ENCODE measurements at places on chromosomes 6 and 20.

- H3K4me3 ChIP-seq, result no peak overlapping the region
- no peaks in the 10 kb centered on the region for H3K27me3 ChIP-seq
- no peak overlapping the region for H3K27ac ChIP-seq
Measured at GRCh38 chr6:158174024-158174423, 5.9 kb downstream of the GTF2H5 start.

GRCh38 chr6:143193571-143194094 is 132.9 kb downstream of the AIG1 start:
- H3K27ac ChIP-seq, result no peak overlapping the region
- no peaks in the 10 kb centered on the region for H3K36me3 ChIP-seq
- no peak for DNase-seq

DNA sequence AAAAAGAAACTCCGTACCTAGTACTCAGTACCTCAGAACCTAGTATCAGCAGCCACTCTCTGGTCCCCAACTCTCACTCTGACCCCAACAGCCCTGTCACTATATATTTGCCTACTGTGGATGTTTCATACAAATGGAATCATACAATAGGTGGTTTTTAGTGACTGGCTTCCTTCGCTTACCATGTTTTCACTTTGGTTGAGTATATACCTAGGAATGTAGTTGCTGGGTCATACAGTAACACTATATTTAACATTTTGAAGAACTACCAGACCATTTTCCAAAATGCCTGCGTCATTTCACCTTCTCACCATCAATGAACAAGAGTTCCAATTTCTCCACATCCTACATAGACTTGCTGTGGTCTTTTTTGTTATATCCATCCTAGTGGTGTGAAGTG is 283.2 kb downstream of the GMDS start:
- no peak overlapping the region for H3K4me3 ChIP-seq
- H3K27me3 ChIP-seq, result no peaks in the 10 kb centered on the region
- H3K4me1 ChIP-seq, result no peaks in the 10 kb centered on the region
- H3K27ac ChIP-seq, result no peak overlapping the region

- no peak for DNase-seq
- H3K27me3 ChIP-seq, result no peaks in the 10 kb centered on the region
- H3K4me3 ChIP-seq, result no peak overlapping the region
- peaks cover 61% of the 10 kb centered on the region for H3K4me1 ChIP-seq
- H3K36me3 ChIP-seq, result peaks cover 45% of the 10 kb centered on the region
Measured at GRCh38 chr20:31709939-31710338, 12.7 kb downstream of the BCL2L1 start.

DNA sequence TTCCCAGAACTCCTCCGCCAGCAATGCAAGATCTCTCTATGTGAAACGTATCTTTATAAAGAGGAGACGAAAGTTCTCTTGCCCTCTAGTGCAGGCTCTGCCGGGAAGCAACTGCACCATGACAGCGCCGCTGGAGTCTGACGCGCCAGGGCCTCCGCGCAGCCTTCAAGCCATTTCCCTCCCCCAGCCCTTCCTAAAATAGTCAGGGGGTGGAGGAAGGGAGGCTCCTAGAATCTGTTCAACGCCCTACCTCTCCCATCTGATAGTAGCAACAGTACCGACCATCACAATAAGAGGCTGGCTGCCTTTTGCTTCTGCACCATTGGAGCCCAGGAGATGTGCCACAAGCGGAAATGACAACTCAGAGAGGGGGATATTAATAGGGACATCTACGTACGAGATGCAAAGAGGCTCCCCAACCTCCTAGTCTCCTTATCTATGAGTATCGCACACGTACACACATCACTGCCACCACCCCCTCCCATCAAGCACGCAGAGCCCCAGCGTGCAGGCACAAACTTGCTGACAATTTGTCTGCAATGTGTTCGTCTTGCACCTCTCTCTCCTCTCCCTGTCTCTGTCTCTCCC is 1.0 kb downstream of the SYNE1 start:
- H3K27me3 ChIP-seq, result no peaks in the 10 kb centered on the region
- peaks cover 31% of the 10 kb centered on the region for H3K4me1 ChIP-seq
- H3K4me3 ChIP-seq, result peak overlapping the region; percentile 78
- no peak for DNase-seq
- H3K27ac ChIP-seq, result peak overlapping the region; percentile 77

DNA sequence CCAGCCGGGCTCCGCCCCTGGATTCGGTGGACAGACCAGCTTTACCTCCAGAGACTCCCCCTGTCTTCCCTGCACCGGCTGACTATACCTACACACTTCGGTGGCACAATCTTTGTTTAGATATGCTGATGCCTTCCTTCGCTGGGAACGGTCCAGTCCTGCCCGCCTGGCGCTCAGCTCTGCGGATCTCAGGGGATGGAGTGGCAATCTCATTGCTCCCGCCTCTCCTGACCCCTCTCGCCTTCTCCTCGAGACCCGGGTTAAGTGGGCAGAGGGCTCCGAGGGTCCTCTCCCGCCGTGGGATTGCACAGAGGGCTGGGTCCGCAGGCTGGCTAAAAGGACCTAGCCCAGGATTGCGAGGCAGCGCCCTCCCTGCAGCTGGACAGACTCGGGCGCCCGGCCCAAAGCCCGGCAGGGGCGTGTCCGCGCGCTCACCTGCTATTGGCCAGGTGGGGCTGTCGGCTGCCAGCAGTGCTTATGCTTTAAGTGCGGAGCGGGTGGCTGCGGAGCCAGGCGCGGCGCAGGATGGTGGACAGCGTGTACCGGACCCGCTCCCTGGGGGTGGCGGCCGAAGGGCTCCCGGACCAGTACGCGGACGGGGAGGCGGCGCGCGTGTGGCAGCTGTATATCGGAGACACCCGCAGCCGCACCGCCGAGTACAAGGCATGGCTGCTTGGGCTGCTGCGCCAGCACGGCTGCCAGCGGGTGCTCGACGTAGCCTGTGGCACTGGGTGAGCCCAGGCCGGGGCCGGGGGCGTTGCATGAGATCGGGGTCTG is at the start of gene GNMT:
GNMT (plus strand) TSS at position 512 of the 777 bp plus-strand sequence; CDS start at position 526, 14 bp downstream.
- H3K4me3 ChIP-seq, result peak within 1 kb of the TSS; percentile 36
- peak within 1 kb of the TSS; percentile 13 for H3K27ac ChIP-seq
- no peak for DNase-seq
- H3K36me3 ChIP-seq, result no peaks in the 10 kb centered on the region
- H3K4me1 ChIP-seq, result peaks cover 14% of the 10 kb centered on the region

DNA sequence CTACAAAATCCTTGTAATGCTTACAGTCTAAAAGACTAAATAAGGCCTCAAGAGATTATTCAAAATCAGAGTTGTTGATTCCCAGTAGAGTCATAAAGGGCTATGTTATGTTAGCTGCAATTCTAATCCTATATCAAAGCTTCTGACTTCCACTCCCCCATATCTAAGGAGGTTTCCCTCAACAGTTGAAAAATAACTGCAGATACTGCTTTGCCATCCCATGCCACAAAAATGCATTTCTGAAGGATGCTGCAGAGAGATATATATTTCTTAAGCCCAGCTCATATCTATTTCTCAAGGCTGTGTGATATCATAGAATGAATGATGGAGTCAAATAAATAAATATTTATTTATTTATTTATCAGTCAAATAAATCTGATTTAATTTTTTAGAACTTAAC is 332.3 kb downstream of the LAMA2 start:
- no peak for DNase-seq
- no peaks in the 10 kb centered on the region for H3K27me3 ChIP-seq
- no peak overlapping the region for H3K4me3 ChIP-seq
- no peaks in the 10 kb centered on the region for H3K36me3 ChIP-seq
- no peak overlapping the region for H3K27ac ChIP-seq

DNA sequence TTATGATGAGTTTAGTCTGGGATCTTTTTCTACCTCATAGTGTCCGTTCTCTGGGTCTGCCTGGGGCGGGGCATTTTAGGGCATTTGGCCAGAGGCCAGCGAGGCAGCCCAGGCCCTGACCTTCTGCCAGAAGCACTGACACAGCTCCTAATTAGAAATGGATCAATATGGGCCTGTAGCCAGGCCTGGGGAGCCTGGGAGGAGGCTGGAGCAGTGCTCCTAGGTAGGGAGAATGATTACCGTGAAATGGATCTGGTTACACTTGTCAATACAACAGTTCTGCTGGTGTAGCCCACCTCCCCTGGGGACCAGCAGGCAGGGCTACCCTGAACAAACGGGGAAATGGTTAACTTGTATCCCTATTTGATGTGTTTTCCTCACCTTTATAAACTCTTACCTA is 23.0 kb downstream of the RALY start:
- no peaks in the 10 kb centered on the region for H3K27me3 ChIP-seq
- no peak for DNase-seq
- no peak overlapping the region for H3K4me3 ChIP-seq

DNA sequence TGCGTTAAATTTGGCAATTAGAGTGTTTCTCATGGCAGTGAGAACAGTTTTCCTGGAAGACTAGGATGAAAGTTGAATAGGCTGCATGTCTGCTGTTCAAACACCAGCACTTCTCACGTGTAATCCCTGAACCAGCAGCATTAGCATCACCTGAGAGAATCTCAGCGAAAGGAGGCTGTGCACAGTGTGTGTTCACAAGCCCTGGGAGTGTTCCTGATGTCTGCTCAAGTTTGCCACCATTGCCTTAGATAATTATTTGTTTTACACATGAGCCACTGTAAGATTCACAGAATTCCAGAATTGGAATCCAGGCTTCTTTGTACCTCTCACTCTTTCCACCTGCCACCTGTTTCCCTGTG is 117.3 kb downstream of the JARID2 start:
- no peak for DNase-seq
- H3K27me3 ChIP-seq, result no peaks in the 10 kb centered on the region
- no peak overlapping the region for H3K27ac ChIP-seq
- H3K36me3 ChIP-seq, result no peaks in the 10 kb centered on the region
- no peak overlapping the region for H3K4me3 ChIP-seq
- H3K4me1 ChIP-seq, result peaks cover 13% of the 10 kb centered on the region
